ENCODE measurements at places on chromosomes 5 and 9.

DNA sequence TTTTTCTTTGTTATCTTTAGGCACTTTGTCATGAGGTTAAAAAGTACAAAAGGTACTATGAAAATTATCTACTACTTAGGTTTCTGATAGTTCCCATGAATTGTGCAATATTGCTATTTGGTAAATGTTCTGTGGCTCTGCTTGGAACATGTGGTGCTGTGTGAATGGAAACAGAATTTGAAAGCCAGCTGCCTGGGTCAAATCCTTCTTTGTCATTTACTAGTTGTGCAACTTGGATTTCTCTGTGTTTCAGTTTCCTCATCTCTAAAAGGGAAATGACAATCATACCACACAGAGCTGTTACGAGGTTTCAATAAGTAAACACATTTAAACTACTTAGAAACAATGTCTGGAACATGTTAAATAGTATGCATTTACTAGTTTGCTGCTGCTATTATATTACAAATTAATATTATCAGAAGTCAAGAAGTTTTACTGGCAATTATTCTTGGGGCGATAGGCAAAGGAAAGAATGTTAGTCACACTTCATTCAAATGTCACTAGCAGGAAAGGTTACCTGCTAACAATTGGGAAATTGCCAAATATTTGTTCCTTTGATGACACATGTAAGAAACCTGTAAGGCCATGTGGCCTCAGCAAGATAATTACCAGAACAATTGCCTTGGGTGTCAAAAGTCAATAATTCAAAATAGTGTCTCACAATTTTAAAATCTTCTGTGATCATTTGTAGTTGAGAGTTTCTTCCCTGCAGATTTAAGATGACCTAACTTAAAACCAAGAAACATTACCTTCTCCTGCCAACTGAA, 184.8 kb downstream of the KIAA0825 start:
- peak; percentile 55 for DNase-seq

DNA sequence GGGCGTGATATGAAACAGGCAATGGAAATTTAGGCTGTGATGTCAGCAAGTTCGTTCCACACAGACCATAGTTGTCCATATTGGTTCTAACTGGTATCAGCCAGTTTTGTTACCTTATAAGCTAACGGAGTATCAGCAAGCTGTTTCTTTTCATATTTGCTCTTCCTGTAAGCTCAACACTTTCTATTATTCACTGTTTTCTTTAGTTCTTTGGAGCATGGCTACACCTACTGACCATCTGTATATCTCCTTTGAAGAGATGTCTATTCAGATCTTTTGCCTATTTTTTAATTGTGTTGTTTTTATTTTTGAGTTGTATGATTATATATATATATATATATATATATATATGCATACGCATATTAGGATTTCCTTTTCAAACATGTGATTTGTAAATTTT, 1057.2 kb upstream of the CDH10 start:
- DNase-seq: no peak

GRCh38 chr5:179201986-179202385, 141.8 kb downstream of the ZNF354C start:
- DNase-seq: no peak

GRCh38 chr9:98288881-98289280, 33.4 kb upstream of the TBC1D2 start:
- no peak for DNase-seq

DNA sequence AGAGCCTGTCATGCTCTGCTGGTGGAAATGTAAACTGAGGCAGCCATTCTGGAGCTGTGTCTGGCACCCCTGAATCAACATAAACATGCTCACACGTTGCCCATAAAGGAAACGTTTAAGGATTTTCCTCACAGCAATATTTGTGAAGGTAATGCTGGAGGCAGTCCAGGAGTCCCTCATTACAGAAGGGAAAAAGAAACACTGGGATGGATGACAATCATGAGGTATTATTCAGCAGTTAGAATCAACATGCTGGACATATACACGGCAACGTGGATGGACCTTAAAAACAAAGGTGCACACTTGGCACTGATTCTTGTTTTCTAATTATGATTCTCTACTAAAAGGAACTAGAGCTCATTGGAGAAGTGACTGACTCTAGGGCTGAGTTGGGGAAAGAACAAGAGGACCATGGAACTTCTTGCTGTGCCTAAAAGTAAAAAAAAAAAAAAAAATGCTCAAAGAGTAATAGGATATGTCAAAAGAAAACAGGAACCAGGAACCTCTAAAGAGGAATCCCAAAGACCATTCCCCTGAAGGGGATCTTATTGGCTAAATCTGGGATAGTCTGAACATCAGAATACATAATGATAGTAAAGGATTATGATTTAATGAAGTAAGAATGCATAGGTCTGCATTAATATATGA, 18.6 kb downstream of the B4GALT1 start:
- DNase-seq: no peak

DNA sequence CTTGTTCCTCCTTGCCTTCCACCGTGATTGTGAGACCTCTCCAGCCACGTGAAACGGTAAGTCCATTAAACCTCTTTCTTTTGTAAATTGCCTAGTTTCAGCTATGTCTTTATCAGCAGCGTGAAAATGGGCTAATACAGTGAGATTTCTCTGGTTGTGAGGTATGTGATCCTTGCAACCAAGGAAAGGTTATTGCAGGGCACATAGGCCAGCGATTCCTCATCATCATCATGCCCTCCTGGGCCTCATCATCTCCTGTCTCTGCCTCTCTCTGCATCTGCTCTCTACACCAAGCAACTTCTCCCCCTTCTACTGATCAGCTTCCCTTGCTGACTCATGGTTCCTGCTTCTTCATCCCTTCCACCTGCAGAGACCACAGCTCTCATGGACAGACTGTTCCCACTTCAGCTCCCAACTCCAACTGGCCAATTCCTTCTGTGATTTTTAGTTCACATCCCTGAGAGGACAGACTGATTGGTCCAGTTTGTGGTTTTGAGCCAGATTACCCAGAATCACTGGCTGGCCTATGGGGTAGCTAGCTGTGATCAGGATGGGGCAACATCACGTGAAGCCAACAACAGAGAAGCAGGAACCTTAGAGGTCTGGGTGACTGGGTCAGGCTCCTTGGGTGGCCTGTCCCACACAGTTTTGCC, 53.1 kb downstream of the LIX1 start:
- no peak for DNase-seq

DNA sequence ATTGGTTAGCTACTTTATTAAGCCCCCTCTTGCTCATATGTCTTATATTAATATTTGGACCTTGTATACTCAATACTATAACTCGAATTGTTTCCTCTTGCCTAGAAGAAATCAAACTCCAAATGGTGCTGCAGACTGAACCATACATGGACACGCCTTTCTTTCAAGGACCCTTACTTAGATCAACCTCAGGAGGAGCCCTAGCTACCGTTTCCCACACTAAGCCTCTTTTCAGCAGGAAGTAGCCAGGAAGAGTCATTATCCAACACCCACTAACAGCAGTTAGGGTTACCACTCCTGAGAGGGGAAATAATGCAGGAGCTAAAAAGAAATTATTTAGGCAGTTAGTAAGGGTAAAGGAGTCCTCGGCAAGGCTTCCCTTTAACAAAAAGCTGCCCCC, 243.8 kb upstream of the PUM3 start:
- DNase-seq: no peak

GRCh38 chr5:76351577-76351976, 51.5 kb upstream of the IQGAP2 start:
- DNase-seq: no peak

GRCh38 chr5:113240951-113241726, 193.7 kb downstream of the TSSK1B start:
- no peak for DNase-seq

DNA sequence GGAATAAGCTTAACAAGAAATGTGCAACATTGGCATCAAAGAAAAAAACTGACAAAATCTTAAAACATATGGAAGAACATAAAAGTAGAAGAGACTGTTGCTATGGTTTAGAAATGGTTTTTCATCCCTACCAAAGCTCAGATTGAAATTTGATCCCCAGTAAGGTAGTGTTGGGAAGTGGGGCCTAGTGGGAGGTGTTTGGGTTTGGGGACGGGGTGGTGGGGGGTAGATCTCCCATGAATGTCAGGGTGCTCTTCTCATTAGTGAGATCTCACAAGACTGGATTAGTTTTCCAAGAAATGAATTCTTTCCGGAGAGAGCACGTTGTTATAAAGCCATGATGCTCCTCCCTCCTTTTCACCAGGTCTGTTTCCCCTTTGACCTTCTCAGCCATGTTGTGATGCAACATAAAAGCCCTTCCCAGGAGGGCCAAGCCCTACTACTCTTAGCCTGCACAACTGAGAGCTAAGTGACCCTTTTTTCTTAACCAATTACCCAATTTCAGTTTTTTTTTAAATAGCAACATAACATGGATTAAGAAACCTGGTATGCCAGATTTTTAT, 10.6 kb downstream of the TMEM167A start:
- DNase-seq: no peak

DNA sequence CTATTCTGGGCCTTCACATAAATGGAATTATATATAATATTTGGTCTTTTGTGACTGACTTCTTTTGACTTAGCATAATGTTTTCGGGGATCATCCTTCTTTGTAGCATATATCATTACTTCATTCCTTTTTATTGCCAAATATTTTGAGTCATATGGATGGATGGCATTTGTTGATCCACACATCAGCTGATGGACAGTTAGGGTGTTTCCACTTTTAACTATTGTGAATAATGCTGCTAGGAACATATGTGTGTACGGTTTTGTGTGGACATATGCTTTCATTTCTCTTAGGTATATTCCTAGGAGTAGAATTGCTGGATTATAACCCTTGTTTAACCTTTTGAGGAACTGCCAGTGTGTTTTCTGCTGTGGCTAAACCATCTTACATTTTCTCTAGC, 249.6 kb downstream of the FANCC start:
- DNase-seq: no peak

DNA sequence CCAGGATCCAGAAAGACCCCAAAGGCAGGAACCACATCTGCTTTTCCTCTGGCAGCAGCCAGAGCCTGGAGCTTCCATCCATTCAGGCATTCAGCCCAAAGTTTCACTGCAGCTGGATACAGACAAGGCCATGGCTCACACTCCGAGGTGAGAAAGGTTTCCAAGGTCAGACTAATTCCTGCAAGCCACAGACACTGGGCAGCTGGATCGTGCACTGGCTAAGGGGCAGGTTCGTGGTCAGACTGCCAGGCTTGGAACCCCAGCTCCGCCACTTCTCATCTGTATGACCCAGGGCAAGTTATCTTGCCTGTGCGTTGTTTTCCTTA, 36.9 kb downstream of the SPOCK1 start:
- DNase-seq: no peak

- no peak for DNase-seq
Observed at GRCh38 chr5:109992264-109992915, 302.7 kb downstream of the MAN2A1 start.

- peak; percentile 20 for DNase-seq
Observed at GRCh38 chr9:33884856-33885701, 68.1 kb downstream of the UBE2R2 start.

DNA sequence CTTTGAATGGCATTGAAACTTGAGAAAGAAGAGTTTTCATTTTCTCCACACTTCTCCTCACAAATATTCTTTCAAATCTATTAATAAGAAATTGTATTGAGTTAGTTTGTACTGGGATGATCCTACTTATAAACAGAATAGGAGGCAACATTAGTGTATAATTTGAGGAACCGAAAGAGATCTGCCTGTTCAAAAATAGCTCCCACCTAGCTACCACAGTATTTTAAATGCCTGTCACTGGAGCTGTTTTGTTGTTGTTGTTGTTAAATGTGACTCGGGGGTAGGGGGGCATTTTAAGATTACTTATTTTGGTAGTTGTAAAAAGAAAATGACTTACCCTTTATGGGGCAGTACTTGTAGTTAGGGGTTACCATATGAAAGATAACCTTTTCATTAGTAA, 20.1 kb upstream of the HAPLN1 start:
- DNase-seq: no peak

DNA sequence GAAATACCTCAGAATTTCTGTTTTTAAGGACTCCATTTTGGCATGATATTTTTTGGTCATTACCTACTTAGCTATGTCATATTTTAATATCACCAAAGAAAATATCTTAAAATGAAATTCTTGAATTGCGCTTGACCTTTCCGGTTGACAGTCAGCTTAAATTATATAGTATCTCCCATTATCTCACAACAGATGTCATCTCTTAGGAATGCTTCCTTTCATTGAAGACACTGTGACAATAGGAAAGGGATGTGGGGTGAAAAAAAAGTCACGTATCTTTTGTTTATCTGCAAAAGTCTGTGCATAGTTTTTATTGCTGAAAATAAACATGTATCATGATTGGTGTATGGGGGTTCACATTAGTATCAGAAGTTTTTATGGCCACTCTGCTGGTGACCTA, 105.8 kb downstream of the INVS start:
- DNase-seq: no peak
